ENCODE measurements at places on chromosomes 11 and 22.

- no peak for DNase-seq
These were observed 92.2 kb upstream of the PHOX2A start for GRCh38 chr11:72336163-72336562.

- DNase-seq, result no peak
These were observed 944.6 kb downstream of the NTM start for GRCh38 chr11:132314911-132315455.

DNA sequence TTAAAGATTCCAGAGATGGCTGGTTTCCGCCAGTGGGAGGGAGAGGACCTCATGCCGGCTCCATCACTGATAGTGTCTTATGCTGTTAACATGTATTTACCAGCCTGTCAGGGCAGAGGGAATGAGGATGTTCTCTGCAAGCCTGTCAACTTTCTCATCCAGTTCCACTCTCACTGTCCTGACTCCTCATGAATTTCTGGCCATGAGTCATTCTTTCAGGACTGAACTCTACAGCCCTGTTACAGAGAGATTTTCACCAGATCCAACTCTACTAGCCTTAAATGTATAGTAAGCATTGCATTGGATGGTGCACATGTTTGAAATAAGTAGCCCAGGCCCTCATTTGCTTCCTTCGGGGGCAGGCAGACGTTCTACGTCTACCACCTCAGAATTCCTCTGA, 387.7 kb downstream of the TMEM135 start:
- DNase-seq, result no peak

- DNase-seq, result no peak
These were observed 37.2 kb downstream of the IGSF9B start for GRCh38 chr11:133919330-133920108.

- DNase-seq, result no peak
These were observed 68.1 kb downstream of the CCDC81 start for GRCh38 chr11:86442827-86443226.

GRCh38 chr11:107787733-107788132, 70.9 kb downstream of the SLC35F2 start:
- DNase-seq, result no peak

- DNase-seq, result no peak
These were observed 425.5 kb upstream of the CADM1 start for GRCh38 chr11:115929618-115930129.

GRCh38 chr22:28120691-28121592, 201.9 kb upstream of the PITPNB start:
- DNase-seq, result no peak

- no peak for DNase-seq
These were observed 15.1 kb upstream of the EFCAB6 start for GRCh38 chr22:43827003-43827735.

DNA sequence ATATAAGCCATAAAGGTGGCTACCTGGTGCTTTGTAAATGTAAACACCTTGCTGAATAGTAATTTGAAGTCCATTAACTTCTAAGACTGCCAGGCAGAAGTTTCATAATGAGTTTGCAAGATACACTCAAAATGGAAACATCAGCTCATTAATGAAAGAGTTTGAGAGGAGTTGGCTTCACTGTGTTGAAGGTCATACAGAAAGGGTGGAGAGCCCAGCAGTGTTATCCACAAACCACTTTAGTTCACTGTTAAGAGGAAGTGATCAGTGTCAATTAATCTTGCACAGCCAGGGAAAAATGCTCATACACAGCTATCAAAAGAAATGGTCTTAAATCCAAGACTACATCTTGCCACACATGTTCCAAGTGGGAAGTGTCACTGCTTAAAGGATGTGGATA, 689.4 kb downstream of the JRKL start:
- DNase-seq, result no peak

GRCh38 chr11:6474806-6475500, 1.2 kb upstream of the TRIM3 start:
- no peak for DNase-seq

DNA sequence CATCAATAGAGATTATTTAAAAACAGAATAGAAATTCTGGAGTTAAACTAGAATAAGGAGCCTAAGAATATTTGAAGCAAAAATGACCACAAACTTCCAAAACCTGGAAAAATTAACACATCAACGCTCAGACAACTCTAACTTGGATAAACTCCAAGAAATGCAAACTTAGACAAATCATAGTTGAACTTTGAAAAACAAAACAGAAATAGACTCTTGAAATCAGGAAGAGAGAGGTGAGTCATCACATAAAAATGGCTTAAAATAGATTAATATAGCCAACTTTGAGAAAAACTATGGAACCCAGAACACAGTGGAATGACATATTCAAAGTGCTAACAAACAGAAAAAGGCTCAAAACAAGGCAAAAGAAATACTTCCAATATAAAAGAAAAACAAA, 974.2 kb downstream of the JRKL start:
- no peak for DNase-seq

DNA sequence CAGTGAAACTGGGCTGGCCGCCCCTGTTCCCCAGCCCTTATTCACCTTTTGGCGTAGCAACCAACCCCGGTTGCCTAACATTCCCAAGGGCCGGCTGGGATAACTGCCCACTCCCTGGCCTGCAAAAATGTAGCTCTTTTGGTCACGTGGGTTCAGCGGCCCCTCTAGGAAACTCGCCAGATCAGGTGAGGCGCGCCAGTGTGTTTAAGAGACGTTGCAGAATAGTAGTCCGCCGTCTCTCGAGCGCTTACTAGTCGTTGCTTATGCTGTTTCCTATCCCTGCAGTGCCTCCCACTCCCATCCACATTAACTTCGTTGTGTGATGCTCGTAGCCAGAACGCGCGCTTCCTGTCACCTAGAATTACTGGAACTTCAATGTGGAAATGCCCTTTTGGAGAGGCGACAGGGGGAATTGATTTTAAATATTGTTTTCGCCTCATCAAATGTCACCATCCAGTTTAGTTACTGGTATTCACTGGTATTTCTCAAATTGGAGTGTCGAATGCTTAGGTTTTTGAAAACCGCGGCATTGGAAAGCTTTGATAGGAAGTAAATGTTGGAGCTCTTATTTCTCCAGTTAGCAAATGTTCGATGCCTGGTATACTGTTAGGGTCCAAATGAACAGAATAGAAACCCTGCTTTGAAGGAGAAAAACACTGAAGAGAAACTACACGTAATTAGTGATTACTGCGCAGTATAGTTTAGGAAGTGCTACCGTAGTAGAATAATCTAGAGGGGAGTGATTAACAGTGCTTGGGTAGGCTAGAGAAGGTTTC, 823 bp downstream of the CEP57 start:
- no peak for DNase-seq

DNA sequence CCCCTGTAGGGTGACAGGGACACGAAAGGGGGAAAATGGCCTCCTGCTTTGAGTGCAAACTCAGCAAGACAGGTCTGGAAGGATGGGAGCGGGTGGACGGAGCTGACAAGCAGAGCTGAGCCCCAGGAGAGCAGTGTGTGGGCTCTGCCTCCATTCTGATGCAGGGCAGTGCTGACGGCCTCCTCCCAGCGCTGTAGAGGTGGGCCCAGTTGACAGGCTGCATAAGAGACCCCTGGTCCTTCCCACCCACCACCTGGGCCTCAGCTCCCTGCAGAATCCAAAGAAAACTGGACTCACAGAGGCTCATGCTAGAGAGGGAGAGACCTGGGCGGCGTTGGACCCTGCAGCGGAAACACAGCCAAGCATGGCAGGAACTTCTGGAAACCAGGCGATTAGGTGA, 1113.4 kb downstream of the BRD1 start:
- DNase-seq, result no peak

- DNase-seq, result no peak
These were observed 11.7 kb downstream of the SEC14L3 start for GRCh38 chr22:30460147-30460546.

GRCh38 chr22:48138427-48138826, 1376.0 kb downstream of the TBC1D22A start:
- DNase-seq, result no peak

GRCh38 chr11:95230810-95231126, 234 bp downstream of the SESN3 start:
- no peak for DNase-seq

- DNase-seq, result no peak
These were observed 51.2 kb upstream of the SLC22A12 start for GRCh38 chr11:64539711-64540427.

- no peak for DNase-seq
These were observed 133.1 kb downstream of the MICAL2 start for GRCh38 chr11:12243486-12243885.

DNA sequence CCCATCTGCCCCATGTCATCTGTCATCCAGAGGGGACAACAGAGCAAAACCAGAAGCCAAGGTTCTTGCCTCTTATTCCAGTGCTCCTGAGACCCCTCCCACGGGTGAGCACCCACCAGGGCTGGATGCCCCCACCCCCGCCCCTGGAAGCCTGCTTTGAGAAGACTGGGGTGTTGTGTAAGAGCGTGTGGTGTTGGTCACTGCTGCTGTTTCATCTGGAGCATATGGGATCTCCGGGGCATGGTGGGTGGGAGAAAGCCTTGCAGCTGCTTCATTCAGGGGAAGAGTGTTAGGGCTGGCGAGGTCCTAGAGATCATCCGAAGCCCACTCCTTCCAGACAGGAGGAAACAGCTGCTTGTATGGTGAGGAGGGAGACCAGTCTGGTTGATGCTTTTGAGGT, 54.1 kb downstream of the CHRDL2 start:
- DNase-seq, result no peak

- DNase-seq, result no peak
These were observed 35.8 kb downstream of the TNRC6B start for GRCh38 chr22:40213478-40213877.

GRCh38 chr11:104792861-104793260, 105.4 kb downstream of the CASP12 start:
- DNase-seq, result no peak

- no peak for DNase-seq
These were observed 6.3 kb downstream of the CEND1 start for GRCh38 chr11:783581-784015.

GRCh38 chr22:19043121-19044085, 78.8 kb downstream of the DGCR2 start:
- DNase-seq, result no peak

- DNase-seq, result no peak
These were observed 3.6 kb downstream of the MED15 start for GRCh38 chr22:20510811-20511577.

DNA sequence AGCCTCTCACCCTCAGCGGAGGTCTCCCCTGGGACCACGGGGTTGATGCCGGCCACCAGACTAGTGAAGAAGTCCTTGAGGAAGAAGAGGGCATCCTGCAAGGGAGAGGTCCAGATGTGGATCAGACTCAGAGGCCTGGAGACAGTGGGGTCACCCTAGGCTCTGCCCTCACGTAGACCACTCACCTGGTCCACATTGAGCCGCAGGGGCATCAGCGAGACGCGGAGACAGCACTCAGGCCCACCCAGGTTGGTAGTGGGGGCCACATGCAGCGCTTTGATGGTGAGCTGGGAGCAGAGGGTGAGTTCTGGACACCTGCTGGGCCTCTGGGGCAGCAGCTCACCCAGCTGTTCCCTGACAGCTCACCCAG, 18.9 kb downstream of the ATG2A start:
- DNase-seq, result no peak

DNA sequence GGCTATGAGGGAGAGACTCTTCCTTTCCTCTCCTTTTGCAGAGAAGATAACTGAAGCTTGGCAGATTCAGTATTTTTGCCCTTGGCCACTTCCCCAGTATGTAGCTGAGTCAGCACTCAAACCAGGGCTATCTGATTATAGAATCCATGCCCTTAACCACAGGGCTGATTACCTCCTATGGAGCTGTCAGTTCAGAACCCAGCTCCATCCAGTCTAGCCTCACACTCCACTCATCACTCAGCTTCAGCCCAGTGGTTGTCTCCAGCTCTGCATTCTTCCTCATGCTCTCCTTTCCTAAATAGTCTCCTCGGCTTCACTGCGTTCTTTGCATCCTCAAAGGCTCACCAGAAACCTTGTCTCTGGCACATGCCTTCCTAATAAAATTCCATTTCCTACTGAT, 151.6 kb upstream of the BLID start:
- DNase-seq, result no peak

GRCh38 chr11:118441770-118442275, 5.5 kb downstream of the KMT2A start:
- no peak for DNase-seq

- DNase-seq, result no peak
These were observed 33.5 kb downstream of the LRP5 start for GRCh38 chr11:68345776-68346461.

- DNase-seq, result no peak
These were observed 11.5 kb downstream of the THAP12 start for GRCh38 chr11:76369406-76369805.

DNA sequence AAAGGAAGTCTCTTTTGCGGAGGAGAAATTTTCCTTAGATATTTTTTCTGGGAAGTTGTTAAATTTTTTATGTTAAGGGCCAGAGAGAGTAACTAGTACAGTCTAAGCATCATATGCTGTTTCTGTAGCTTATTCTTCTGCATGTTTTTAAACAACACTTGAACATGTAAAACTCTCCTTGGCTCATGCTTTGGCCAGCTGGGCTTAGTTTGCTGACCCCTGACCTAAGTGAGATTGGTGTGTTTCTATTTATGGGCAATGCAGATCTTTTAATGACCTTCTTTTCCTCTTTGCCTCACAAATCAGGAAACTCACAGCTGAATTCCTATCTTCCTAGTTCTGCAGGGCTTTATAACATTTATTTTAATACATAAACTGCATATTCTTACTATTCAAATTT, 942.5 kb downstream of the OPCML start:
- DNase-seq, result no peak

GRCh38 chr11:60718524-60719316, 5.8 kb upstream of the MS4A18 start:
- no peak for DNase-seq

GRCh38 chr22:32544953-32545558, 70.4 kb downstream of the FBXO7 start:
- no peak for DNase-seq

- DNase-seq, result no peak
These were observed 12.8 kb upstream of the EFCAB6 start for GRCh38 chr22:43824724-43825420.

DNA sequence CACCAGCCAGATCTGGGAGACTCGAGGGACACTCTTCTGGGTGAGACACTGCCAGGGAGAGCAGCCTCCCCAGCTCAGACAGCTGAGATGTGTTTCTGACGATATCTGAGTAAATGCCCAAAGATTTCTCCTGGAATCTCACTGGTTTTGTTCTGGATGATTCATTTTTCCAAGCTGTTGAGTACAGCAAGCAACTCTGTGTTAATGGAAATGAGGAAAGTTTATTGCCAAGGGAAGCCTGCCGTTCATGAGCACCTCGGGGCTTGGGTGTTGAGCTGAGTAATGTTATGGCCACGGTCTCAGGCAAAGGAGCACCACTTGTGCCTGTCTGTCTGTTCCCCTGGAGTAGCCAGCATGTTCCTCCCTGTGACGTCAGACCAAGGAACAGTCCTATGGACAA, 1132.4 kb downstream of the BRD1 start:
- no peak for DNase-seq

DNA sequence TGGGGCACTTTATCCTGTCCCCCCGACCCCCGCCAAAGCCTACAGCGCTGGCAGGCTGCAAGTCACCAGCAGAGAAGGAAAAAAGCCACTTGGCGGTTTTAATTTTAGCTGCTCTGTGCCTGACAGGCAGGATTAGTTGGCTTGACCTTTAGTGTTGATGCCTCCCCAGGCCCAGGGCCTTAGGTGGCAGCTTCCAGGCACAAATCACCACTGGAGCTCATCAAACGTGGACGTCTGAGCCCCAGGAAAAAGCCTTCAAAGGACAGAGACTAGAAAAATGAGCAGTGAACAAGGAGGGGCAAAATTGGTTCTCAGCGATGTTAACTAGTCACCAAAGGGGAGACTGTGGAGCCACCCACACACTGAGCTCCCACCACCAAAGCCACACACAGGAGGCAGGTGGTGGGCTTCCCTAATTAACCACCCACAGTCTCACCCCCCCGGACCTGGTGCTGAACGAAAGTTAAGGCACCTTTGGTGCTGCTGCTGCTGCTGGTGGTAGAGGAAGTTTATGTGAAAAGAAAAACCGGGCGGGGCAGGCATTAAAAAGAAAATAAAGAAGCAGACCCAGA, 4.4 kb upstream of the PYGM start:
- no peak for DNase-seq
